ENCODE measurements at places on chromosomes 16 and 17.

DNA sequence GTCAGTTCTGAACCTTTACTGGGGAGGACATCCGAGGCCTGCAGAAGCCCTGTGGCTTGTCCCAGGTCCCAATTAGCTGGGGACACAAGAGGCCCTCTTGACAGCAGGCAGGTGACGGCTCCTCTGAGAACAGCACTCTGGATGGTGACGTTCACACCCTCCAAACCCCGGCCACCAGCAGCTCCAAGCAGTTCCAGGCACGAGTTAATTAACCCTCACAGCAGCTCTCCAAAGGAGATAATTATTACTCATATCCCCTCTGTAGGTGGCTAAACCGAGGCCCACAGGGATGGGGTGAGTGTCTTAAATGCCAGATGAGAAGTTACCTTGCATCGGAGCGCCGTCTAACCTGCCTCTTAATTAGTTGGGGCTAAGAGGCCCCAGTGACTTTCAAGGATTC, 168.9 kb upstream of the CIBAR2 start:
- DNase-seq, result no peak

DNA sequence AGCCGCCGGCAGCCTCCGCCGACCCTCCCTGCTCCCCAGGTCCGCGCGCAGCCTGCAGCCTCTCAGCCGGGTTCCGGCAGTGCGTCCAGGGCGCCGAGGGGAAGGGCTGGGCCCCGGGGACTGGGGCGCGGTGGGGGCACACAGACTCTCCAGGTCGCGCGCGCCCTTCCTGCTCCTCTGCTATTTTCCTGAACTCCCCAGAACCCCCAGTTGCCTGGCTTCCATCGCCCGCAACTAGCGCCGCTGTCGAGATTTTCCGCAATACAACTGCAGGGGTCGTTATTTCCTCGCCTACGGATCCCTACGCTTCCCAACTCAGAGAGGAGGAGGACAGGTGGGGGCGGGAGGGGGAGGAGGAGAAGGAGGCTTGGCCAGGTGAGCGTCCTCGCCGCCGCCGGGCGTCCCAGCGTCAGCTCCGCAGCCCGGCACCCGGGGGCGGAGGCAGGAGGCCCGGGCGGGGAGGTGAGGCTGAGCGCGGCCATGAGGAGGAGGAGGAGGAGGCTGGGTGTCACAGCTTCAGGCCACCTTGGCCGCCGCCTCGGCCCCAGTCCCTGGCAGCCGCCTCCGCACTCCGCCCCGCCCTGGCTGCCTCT, at the start of gene CA10:
Gene CA10 (minus strand): TSS at position 265 of the 593 bp plus-strand sequence.
- no peak for DNase-seq

GRCh38 chr16:66020046-66020445, 346.4 kb upstream of the CDH5 start:
- DNase-seq, result no peak

DNA sequence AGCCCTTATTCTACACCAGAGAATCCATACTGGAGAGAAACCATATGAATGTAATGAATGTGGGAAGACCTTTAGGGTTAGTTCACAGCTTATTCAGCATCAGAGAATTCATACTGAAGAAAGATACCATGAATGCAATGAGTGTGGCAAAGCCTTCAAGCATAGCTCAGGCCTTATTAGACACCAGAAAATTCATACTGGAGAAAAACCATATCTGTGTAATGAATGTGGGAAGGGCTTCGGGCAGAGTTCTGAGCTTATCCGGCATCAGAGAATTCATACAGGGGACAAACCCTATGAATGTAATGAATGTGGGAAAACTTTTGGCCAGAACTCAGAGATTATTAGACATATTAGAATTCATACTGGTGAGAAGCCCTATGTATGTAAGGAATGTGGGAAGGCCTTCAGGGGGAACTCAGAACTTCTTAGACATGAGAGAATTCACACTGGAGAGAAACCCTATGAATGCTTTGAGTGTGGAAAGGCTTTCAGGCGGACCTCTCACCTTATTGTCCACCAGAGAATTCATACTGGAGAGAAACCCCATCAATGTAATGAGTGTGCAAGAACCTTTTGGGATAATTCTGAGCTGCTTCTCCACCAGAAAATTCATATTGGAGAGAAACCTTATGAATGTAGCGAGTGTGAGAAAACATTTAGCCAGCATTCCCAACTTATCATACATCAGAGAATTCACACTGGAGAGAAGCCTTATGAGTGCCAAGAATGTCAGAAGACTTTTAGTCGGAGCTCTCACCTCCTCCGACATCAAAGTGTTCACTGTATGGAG, 14.1 kb downstream of the ZFP3 start:
- DNase-seq, result no peak

DNA sequence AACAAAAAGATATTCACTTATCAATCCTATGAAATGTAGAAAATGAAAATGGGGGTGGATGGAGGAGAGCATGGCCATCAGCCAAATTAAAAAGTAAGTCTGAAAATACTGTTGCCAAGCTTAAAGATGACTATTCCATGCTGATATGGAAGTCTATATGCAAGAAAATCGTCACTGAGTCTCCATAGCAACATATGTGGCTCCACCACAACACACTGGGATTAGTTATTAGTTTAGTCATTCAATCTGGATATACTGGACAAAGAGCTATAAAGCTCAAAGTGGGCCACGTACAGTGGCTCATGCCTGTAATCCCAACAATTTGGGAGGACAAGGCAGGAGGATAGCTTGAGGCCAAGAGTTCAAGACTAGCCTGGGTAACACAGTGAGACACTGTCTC, 24.7 kb upstream of the PSMD7 start:
- no peak for DNase-seq

GRCh38 chr16:49725651-49726050, 130.3 kb downstream of the ZNF423 start:
- no peak for DNase-seq

DNA sequence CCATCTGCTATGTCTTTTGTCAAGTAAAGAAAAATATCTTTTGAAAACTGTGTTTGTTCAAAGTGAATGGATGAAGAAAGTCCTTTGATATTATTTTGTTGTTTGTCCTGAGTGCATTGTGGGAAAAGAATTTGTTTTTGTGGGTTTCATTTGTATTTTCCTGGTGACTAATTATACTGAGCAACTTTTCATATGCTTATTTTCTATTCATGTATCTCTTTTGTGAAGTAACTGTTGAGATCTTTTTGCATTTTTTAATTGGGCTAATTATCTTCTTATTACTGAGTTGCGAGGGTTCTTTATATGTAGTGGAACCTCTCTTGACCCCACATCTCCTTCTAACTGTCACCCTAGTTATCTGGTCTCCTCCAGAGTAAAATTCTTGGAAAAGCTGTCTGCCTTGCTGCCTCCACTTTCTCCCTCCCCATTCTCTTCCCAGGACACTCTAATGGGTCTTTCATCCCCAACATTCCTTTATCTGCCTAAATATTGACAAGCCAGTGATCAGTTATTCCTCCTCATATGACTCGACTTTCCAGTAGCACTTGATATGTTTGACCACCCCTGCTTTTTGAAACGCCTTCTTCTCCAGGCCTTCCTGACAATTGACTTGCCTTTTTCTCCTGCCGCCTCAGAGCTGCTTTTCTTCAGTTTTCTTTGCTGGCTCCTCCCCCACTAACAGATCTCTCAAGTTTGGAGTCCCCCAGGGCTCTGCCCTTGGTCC, 117.6 kb upstream of the HAS3 start:
- DNase-seq, result no peak

- DNase-seq, result no peak
Observed at GRCh38 chr16:17321824-17322223, 148.9 kb downstream of the XYLT1 start.

- no peak for DNase-seq
Observed at GRCh38 chr16:48194828-48195556, 39.2 kb upstream of the ABCC12 start.

DNA sequence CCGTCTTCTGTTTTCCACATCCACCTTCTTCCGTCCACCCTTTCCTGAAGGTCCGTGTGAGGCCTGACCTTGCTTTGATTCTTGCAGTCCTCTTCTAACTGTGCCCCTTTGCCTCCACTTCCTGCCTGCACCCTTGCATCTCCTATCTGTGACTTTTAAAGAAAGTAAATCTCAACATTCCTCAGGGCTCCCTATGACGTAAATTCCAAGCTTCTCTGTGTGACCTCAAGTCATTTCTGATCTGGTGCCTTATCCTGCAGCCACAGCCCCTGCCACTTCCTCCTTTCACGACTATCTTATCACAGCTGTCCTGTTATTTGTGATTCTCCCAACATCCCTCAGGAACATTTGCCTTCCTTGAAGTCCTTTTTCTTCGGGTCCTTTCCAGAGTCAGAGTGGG, 520.5 kb downstream of the CDH13 start:
- no peak for DNase-seq

- no peak for DNase-seq
Observed at GRCh38 chr16:22977294-22977697, 163.3 kb downstream of the HS3ST2 start.

DNA sequence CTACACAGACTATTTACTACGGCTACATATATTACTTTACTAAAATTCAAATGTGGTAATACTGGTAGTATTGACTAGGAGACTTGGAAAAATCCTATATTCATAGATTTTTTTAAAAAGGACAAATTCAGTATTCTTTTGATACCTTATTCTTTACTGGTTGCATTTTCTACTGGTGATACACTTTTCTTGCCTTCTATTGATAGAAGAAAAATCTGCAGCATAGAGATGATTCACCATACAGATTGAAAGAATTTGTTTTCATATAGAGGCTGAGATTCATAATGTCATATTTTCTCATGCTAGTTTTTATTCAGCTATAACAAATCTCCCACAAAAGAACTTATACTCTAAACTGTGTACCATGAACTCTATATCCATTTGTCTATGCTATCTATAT, 195.4 kb upstream of the C17orf78 start:
- no peak for DNase-seq

GRCh38 chr16:31130899-31131298, 4.6 kb downstream of the PRSS8 start:
- no peak for DNase-seq

GRCh38 chr17:72771734-72772133, 320.8 kb downstream of the SLC39A11 start:
- DNase-seq, result no peak

- no peak for DNase-seq
Observed at GRCh38 chr17:14118951-14119350, 49.6 kb downstream of the COX10 start.

GRCh38 chr16:7398536-7398935, 65.9 kb downstream of the RBFOX1 start:
- no peak for DNase-seq

GRCh38 chr16:84358601-84359295, 9.6 kb upstream of the ATP2C2 start:
- no peak for DNase-seq

DNA sequence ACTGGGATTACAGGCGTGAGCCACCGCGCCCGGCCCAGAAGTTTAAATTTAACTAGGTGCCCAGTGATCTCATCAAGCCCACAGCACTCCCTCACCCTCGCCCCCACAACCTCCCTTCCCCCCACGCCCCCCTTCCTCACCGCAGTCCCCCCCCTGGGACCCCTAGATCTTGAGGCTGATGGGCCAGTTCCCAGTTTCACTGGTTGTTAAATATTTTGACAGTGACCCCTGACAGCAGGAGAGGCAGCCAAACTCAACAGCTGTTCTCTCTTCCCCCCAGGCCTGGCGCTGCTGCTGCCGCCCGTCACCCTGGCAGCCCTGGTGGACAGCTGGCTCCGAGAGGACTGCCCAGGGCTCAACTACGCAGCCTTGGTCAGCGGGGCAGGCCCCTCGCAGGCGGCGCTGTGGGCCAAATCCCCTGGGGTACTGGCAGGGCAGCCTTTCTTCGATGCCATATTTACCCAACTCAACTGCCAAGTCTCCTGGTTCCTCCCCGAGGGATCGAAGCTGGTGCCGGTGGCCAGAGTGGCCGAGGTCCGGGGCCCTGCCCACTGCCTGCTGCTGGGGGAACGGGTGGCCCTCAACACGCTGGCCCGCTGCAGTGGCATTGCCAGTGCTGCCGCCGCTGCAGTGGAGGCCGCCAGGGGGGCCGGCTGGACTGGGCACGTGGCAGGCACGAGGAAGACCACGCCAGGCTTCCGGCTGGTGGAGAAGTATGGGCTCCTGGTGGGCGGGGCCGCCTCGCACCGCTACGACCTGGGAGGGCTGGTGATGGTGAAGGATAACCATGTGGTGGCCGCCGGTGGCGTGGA, 15.6 kb downstream of the QPRT start:
- DNase-seq, result no peak

All from stimulated activated CD4-positive, alpha-beta T cell treated with anti-CD3 and anti-CD28 coated beads, Interleukin-1b, Interleukin-23, amount 100 ng/mL, for 1 hour (primary cell).